ENCODE measurements at places on chromosomes 7 and 10. TPM values are rescaled to one million over a fixed set of nuclear protein-coding genes. Genes with fewer than 3 reads are reported as not detected.

DNA sequence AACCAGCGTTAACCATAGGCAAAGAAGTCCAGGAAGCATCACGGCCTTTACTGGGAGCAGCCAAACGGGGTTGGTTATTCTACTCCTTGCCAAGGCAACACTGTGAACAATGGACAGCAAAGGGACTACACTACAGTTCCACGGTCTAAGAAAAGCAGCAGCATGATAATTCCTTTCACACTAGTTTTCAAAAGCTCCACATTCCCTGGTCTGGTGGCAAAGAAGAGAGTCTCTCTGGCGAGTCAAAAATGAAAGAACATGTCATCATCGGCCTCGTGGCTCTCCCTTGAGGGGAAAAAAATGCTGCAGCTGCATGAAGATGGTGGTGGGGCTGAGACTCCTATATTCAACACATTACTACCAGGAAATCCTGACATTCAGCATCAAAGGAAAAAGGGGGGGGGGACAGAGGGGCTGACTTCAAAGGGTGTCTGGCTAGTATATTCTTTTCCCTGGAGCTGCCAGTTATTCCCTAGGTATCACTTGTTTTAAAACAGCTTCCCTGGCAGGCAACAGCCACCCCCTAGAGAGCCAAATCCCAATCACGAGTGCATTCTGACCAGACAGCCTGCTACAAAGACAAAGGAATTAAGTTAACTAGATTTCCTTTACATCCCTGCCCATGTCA, 49.1 kb downstream of the SLC37A3 start:
- DNase-seq, result no peak
- H3K36me3 ChIP-seq, result peaks cover 22% of the 10 kb centered on the region
- H3K4me3 ChIP-seq, result no peak overlapping the region

DNA sequence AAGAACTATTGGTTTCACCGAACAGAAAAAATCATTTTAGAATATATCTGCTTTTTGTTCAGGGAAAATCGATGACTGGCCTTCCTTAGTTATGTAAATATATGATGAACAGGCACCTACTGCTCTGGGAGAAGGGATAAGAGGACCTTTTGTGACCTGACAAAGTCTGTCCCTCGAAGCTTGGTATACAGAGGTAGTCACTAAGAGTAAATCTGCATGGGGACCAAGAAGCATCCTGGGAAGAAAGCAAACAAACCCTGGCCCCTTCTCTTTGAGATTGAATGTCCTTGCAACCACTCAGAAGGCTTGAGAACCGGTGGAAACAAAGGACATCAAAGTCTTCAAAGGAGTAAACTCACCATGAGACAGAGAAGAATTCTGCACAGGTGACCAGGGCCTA, 52.3 kb downstream of the SKIDA1 start:
- no peak for DNase-seq
- H3K4me1 ChIP-seq, result no peaks in the 10 kb centered on the region
- no peaks in the 10 kb centered on the region for H3K27me3 ChIP-seq

- no peak overlapping the region for H3K4me3 ChIP-seq
- H3K36me3 ChIP-seq, result peaks cover 29% of the 10 kb centered on the region
Observed at GRCh38 chr10:11307004-11307403, 289.3 kb downstream of the CELF2 start.

- DNase-seq, result no peak
- no peaks in the 10 kb centered on the region for H3K36me3 ChIP-seq
- no peaks in the 10 kb centered on the region for H3K27me3 ChIP-seq
- H3K27ac ChIP-seq, result no peak overlapping the region
- peaks cover 17% of the 10 kb centered on the region for H3K4me1 ChIP-seq
Observed at GRCh38 chr7:99994819-99995218, 19.0 kb upstream of the AZGP1 start.

DNA sequence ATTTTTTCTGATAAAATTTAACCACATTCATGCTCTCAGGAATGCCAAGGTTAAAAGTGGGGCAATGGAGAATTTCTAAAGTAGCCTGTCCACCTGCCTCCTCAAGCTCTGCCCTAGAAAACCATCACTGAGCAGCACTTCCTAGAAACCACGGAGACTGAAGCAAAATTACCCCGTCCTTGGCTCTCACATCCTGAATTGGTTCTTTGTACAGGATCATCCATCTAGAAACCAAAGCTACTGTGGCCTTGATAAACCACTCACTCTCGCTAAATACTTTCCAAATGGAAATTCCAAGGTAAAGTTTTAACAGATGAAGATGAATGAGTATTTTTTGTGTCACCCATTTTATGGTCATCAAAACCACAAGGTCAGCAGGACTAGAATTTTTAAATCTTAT, 96.6 kb downstream of the AVL9 start:
- no peak overlapping the region for H3K27ac ChIP-seq
- no peak for DNase-seq
- no peaks in the 10 kb centered on the region for H3K4me1 ChIP-seq
- no peak overlapping the region for H3K4me3 ChIP-seq
- H3K36me3 ChIP-seq, result peaks cover 2% of the 10 kb centered on the region

DNA sequence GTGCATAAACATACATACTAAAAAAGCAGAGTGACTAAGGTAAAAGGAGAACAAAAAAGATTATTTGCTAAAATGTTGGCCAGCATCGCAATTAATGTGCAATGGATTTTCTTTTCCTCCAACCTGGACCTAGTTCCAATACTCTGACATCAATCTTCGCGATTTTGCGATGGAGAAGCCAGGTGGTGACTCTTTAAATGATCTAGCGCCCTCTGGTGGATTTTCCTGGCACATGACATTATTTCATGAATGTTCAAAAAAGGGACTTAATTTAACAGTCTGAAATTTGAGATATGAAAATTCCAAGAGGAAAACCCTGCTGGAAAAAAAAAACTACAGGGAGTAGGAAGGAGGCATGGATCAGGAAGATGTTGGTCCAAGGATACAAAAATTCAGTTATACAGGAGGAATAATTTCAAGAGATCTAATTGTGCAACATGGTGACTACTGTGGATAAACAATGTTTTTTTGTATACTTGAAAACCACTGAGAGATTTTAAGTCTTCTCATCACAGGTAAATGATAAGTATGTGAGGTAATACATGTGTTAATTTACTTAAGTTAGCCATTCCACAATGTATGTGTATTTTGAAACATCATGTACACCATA, 4.3 kb upstream of the KCNMA1 start:
- H3K36me3 ChIP-seq, result no peaks in the 10 kb centered on the region
- H3K27ac ChIP-seq, result no peak overlapping the region
- H3K4me1 ChIP-seq, result peaks cover 19% of the 10 kb centered on the region
- no peak overlapping the region for H3K4me3 ChIP-seq

GRCh38 chr7:82559193-82559805, 115.7 kb upstream of the CACNA2D1 start:
- no peaks in the 10 kb centered on the region for H3K36me3 ChIP-seq
- no peaks in the 10 kb centered on the region for H3K4me1 ChIP-seq
- no peaks in the 10 kb centered on the region for H3K27me3 ChIP-seq

- no peaks in the 10 kb centered on the region for H3K4me1 ChIP-seq
- no peak overlapping the region for H3K4me3 ChIP-seq
- no peak for DNase-seq
- H3K36me3 ChIP-seq, result no peaks in the 10 kb centered on the region
Observed at GRCh38 chr7:108017776-108018151, 14.8 kb upstream of the LAMB1 start.

DNA sequence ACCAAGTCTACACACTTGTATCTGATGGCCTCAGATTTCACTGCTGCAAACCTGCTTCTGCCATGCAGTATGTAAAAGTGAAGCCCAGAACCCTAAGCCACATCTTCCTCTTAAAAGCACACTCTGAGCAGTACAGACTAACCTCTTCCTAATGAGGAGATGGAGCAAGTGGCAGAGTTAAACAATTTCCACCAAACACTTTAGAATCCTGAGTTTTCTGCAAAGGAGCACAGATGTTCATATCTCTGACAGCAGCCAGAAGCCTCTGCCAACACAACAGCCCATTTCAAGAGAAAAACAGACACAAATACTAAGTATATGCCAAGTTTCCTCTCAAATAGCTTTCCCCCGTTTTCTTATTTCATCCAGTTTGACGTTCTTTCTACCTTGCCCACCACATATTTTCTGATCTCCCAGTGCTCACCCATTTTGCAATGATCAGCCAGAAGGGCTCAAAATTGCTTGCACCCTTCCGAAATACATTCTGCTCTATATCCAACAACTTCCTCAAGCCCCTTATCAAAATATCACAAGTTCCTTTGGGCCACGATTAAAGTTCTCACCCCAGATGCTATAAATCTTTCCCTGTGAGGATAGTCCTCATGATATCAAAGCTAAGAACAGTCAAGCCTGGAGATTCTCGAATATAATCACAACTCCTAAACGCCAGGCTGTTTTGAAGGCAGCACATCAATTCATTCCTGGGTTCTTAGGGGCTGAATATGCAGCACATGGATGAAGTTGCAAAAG, 27.5 kb downstream of the ELMO1 start:
- no peak overlapping the region for H3K27ac ChIP-seq
- no peaks in the 10 kb centered on the region for H3K27me3 ChIP-seq
- DNase-seq, result no peak
- H3K36me3 ChIP-seq, result no peaks in the 10 kb centered on the region
- H3K4me1 ChIP-seq, result peaks cover 39% of the 10 kb centered on the region

DNA sequence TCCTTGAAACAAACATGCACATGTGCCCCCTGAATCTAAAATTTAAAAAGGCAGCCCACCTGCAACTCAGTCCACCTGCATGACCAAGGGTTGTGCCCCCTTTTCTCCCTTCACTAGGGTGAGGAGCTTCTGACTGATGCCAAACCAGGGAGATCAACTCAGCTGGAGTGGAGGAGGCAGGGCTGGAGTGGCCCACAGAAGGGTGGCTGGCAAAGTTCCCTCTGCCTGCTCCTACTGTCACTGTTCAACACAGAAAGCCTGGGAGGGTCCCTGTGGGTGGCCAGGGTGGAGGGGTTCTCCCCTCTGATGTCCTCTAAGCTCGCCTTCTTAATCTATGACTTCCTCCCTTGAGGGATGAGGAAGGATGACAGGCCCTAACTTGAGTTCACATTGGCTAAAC, 55.7 kb upstream of the ANTXRL start:
- no peak overlapping the region for H3K27ac ChIP-seq
- no peak overlapping the region for H3K4me3 ChIP-seq

- no peak overlapping the region for H3K27ac ChIP-seq
- H3K27me3 ChIP-seq, result no peaks in the 10 kb centered on the region
- H3K4me3 ChIP-seq, result no peak overlapping the region
- no peaks in the 10 kb centered on the region for H3K4me1 ChIP-seq
- H3K36me3 ChIP-seq, result peaks cover 3% of the 10 kb centered on the region
- no peak for DNase-seq
Observed at GRCh38 chr10:72509206-72509799, 116.6 kb downstream of the MICU1 start.

DNA sequence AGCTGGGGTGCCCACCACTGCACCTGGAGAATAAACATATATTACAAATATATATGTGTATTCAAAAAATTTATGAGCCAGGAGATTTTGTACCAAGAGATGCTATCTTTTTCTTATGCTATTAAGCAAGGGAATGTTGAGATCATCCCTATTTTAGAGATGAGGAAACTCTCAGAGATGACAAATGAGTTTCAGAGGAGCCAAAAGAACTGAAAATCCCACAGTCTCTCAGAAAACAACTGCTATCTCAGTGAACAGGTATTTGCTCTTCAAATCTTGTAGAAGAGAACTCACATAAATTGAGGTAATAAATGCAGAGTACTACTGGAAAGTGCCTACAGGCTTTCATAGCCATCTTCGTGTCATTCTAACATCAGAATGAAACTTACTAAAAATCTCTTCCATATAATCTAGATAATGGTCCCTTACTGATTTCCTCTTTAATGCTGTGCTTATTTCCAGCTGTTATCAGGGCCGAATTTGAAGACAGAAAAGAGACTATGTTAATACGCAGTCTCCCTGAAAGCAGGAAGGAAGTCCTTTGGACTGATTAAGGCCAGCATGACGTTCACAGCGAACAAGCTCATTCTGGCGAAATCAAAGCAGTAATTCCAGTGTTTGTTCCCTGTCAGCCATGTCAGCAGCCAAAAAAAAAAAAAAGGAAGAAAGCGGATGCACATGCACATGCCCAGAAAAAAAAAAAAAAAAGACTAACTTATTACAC, 29.4 kb upstream of the ANAPC16 start:
- no peaks in the 10 kb centered on the region for H3K4me1 ChIP-seq
- H3K27ac ChIP-seq, result peak overlapping the region; percentile 19
- no peak overlapping the region for H3K4me3 ChIP-seq
- DNase-seq, result peak; percentile 15
- peaks cover 8% of the 10 kb centered on the region for H3K36me3 ChIP-seq

- peaks cover 10% of the 10 kb centered on the region for H3K36me3 ChIP-seq
- no peak overlapping the region for H3K4me3 ChIP-seq
- no peak overlapping the region for H3K27ac ChIP-seq
- no peak for DNase-seq
- H3K27me3 ChIP-seq, result no peaks in the 10 kb centered on the region
- H3K4me1 ChIP-seq, result no peaks in the 10 kb centered on the region
Observed at GRCh38 chr10:100510533-100511308, 8.9 kb downstream of the SEC31B start.

DNA sequence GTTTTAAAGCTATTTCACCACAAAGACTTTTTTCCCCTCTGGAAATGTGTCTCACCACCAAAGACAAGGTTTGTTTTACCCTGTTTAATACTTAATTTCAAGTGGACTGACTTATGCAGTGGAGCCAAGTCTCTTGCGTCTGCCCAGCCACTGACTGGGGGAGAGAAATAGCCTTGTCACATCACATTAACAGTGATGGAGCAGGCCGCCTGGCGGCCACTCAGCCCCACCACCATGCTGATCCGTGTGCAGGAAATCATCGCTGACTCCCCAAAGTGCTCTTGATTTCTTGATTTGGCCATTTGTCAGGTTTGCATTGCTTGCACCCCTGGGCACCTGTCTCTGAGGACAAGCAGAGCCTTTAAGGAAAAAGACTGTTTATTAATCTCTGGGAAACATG, 334.1 kb downstream of the GLRX3 start:
- H3K27me3 ChIP-seq, result no peaks in the 10 kb centered on the region
- H3K36me3 ChIP-seq, result no peaks in the 10 kb centered on the region
- H3K4me3 ChIP-seq, result no peak overlapping the region
- H3K4me1 ChIP-seq, result no peaks in the 10 kb centered on the region
- no peak overlapping the region for H3K27ac ChIP-seq

DNA sequence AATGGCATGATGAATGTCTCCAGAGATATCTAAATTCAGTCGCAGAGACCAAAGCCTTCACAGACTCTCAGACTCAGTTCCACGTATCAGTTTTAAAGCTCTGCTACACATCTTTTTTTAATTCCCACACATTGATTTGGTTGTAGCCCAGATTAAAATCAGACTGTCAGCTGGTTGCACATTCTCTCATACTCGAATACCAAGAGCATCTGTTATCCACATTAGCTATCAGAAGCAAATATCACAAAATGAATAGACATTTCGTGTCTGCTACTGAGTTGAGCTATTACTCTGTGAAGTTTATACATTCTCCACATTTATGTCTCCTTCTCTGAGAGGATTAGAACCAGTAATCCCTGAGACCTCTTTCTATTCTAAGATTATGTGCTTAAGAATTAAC, 229.2 kb downstream of the GPAM start:
- H3K27ac ChIP-seq, result no peak overlapping the region
- H3K4me3 ChIP-seq, result no peak overlapping the region
- no peaks in the 10 kb centered on the region for H3K4me1 ChIP-seq
- H3K27me3 ChIP-seq, result no peaks in the 10 kb centered on the region
- no peaks in the 10 kb centered on the region for H3K36me3 ChIP-seq
- no peak for DNase-seq

Gene NUPR2
- not detected for total RNA-seq

Gene BLVRA
- total RNA-seq, result 6.9 TPM

Gene SLC13A4
- total RNA-seq, result not detected

Gene DRGX
- not detected for total RNA-seq

Gene SEPTIN7
- total RNA-seq, result 310 TPM

Gene MET
- 1.9 TPM for total RNA-seq

Gene DMBT1
- not detected for total RNA-seq

Gene COL28A1
- total RNA-seq, result 0.49 TPM

Gene LLCFC1
- not detected for total RNA-seq

Gene NUDT13
- 4.5 TPM for total RNA-seq

Gene NAT16
- total RNA-seq, result not detected

Gene SLC18A2
- total RNA-seq, result not detected

All from B cell (primary cell).